Kidney glomerular epithelial cell (primary cell): ENCODE measurements at places on chromosomes 5 and 9.
A peak's percentile ranks its signal among the peaks of the same experiment; 100 is the strongest.

DNA sequence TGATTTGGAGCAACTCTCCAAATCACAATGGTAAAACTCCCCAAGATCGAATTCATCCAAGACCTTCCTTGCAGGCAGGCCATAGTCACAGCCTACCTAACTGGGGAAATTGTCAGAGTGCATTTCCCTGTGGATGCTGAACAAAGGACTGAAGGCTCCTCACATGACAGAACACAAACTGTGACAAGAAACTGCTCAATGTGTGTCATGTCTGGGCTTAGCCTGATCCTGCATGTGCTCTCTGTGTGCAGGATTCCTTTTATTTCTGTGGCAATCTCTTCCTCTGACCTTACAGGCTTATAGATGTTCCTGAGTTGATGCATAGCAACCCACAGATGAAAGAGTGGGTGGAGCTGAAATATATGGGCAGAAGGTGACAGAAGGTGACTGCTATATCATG, 465.8 kb downstream of the ICE1 start:
- no peak for DNase-seq

GRCh38 chr9:111799915-111800526, 5.3 kb upstream of the SHOC1 start:
- DNase-seq, result no peak

DNA sequence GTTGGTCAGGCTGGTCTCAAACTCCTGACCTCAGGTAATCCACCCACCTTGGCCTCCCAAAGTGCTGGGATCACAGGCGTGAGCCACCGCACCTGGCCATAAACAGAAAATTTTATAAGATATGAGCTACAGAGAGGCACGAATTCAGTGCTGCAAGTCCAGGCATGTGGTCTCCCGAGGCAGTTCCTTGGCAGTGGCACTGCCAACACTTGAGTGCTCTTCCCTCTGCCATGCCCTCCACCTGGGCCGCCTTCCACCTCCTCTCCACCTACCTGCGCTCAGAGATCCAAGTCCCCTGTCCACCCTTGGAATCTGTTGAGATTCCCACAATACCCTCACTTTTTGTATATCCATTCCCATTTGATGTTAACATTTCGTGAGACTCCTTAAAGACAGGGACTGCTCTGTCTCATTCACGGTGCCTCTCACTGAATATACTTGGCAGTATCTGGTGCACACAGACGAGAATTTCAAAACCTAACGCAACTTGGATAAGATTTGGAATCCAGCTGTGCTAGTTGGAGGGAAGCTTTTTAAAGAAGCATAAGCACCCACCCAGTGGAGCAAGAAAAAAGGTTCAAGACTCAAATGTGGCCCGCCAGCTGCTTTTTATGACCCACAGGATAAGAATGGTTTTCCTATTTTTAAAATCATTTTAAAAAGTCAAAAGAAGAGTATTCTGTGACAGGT, 68.3 kb downstream of the DCP2 start:
- DNase-seq, result no peak

DNA sequence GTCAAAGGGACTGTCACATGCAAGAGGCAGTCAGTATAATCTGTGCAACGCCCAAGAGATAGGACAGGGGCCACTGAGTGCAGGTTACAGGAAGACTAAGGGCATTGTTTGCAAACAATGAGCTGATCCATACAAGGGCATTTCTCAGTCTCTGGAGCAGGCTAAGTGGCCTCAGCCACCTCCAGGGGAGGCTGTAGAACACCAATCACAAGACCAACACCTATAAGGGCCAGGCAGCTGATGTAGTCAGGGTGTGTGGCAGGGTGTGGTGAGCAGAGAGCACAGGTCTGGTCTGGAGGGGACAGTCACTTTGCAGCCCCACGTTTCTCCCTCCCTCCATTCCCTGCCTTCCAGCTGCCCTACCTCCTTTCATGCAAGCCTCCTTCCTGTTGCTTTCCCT, 83.2 kb upstream of the ADRA1B start:
- no peak for DNase-seq

- DNase-seq, result no peak
Observed at GRCh38 chr9:110812886-110813285, 144.3 kb downstream of the MUSK start.

- no peak for DNase-seq
Observed at GRCh38 chr5:79135790-79136553, 24.4 kb downstream of the BHMT start.

DNA sequence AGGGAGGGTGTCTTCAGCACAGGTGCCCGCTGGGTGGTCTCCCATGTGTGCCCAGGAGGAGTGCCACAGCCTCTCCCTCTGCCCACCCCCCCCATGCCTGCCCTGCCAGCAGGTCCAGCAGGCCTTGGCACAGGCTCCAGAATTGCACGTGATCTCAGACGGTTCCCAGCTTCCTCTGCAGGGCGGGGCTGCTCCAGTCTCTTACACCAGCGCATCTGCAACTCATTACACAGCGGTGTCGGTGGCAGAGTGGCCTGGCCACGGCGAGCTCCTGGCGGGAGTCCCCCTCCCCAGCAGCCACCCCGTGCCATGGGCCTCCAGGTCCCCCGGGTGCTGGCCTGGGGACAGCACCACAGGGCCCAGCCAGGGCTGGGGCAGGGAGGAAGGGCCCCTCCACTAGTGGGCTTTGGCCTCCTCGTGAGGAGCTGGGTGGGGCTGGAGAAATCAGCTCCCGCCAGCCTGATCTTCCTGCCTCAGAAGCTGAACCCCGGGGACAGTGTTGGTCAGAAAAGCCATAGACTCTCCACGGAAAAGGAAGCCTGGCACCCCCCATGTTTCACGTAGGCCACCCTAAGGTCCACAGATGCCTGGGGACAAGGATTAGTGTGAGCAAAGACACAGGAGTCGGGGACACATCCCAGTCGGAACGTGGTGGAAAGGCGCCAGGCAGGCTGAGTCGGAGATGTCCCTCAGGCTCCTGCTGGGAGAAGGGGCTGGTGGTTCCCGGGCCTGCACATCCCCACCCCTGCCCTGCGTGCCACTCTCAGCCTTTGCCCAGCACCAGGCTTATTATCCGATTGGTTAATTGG, 40.2 kb downstream of the RXRA start:
- DNase-seq, result no peak

GRCh38 chr5:132821791-132822190, 8.7 kb downstream of the SHROOM1 start:
- DNase-seq, result peak; percentile 22

DNA sequence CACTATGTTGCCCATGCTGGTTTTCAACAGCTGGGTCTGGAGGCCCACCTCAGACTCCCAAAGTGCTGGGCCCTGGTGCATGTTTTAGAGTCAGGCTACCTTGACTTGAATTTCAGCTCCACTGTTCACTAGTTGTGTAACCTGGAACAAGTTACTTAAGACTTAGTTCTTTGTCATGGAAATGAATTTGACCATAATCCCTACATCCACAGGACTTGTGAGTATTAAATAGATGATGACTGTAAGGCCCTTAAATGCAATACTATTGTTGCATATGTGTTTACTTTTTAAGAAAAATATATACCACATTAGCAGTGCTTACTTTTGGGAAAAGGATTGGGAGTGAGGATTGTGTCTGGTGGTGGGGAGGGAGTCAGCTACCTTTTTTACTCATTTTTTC, 16.4 kb downstream of the PAIP2 start:
- no peak for DNase-seq

- DNase-seq, result no peak
Observed at GRCh38 chr5:116084287-116084691, 536 bp upstream of the COMMD10 start.

GRCh38 chr9:123997665-123998277, 13.8 kb upstream of the LHX2 start:
- no peak for DNase-seq

- DNase-seq, result peak; percentile 54
Observed at GRCh38 chr5:14685757-14686156, 21.2 kb downstream of the OTULIN start.

DNA sequence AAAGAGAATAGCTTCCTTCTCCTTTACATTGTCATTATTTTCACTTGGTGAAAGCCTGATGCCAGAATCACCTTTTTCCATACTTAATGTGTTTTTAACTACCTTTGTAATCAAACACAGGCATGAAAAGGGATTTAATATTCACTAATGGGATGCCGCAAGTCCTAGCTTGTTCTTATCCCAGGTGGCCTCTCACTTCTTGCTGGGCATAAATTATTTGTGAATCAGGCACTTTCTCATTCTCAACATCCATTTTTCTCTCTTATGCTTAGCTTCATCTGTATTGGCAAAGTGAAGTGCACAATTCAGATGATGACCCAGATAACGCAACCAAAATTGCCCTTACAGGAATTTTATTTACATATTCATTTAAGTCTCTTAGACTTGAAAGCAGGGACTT, 10.9 kb downstream of the ACTL7B start:
- no peak for DNase-seq

- DNase-seq, result no peak
Observed at GRCh38 chr9:114021578-114021977, 56.5 kb downstream of the AMBP start.

- no peak for DNase-seq
Observed at GRCh38 chr9:68843239-68843638, 138.2 kb downstream of the PIP5K1B start.

DNA sequence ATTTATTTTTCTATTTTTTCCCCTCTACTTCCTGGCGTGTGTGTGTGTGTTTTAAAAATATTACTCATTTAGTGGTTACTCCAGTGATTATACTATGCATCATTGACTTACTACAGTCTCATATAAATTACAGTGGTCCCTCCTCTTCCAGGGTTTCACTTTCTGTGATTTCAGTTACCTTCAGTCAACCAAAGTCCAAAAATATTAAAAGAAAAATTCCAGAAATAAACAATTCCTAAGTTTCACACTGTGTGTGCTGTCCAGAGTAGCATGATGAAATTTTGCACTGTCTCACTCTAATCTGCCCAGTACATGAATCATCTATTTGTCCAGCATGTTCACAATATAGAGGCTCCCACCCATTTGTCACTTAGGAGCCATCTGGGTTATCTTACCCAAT, 47.4 kb upstream of the CCDC112 start:
- DNase-seq, result peak; percentile 38

DNA sequence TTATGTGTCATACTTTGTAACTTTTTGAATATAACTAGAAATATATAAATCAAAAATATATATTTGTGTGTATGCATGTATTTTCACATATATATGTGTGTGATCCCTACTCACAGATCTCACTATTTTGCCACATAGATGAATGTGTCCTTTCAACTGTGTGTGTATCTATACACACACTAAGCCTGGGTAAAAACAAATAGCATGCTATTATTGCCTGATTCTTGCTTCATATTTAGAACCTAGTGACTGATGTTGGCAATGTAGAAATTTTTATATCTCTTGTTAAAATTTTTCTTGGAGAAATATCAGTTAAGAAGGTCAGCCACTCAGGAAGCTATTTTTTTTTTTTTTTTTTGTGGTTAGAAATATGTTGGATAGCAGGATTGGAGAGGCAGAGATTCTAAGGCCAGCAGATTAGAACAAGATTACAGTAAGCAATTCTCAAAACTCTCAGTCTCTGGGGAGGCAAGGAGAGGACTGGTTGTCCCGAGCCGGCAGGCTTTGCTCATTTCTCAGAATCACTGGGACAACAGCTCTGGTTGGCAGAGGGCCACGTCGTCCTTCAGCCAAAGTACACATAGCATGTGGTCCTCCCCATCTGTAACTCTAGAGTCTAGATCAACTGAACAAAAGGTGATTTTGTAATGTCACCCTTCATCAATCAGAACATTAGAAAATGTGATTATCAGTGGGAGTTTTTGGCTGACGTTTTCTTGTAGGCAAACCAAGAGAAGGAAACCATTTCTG, 19.7 kb downstream of the C6 start:
- DNase-seq, result peak; percentile 43

DNA sequence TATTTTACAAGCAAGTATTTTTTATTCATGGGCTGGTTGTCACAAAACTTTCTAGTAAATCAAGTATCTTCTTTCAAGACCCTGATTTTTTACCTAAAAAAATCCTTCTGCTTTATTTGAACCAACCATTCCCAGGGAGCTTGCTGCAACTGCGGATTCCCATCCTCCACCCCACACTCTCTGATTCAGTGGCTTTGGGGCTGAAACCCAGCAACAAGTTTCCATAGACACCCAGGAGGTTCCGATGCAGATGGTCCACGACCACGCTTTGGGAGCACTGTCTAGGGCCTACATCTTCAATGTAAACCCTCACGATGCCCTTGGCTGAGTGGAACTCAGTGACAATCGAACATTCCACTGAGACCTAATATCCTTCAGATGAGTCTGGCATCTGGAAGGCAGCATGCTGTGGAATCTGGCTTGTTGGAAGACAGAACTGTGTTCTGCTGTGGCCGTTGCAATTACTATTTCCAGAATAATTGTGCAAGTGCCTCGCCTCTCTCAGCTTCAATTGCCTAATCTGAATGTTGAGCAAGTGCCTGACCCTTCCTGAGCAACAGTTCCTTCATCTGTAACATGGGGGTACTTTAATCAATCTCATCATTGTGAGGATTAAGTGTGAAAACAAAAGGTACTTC, 105.1 kb downstream of the INSYN2B start:
- no peak for DNase-seq
